ENCODE measurements at places on chromosomes 7 and 10. TPM values are rescaled to one million over a fixed set of nuclear protein-coding genes. Genes with fewer than 3 reads are reported as not detected.

DNA sequence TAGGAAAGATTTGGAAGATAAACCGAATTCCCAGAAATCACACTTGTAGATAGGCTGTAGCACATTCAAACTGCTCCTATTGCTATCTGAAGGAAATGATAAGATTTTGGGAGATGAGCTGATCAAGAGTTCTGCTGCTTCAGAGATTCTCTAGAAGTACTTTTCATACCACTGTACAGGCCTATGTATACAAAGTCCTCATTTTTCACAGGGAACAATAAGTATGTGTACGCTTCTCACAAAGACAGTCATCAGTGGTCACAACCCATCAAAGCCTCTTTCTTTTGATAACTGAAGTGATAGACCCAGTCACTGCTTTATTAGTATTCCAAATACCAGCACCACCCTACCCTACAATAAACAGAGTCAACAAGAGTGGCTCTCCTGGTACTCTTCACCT is 15.6 kb upstream of the SEPTIN7 start:
- no peak for DNase-seq

- DNase-seq = no peak
These were observed 10.8 kb downstream of the SLIT1 start for GRCh38 chr10:97174941-97175340.

DNA sequence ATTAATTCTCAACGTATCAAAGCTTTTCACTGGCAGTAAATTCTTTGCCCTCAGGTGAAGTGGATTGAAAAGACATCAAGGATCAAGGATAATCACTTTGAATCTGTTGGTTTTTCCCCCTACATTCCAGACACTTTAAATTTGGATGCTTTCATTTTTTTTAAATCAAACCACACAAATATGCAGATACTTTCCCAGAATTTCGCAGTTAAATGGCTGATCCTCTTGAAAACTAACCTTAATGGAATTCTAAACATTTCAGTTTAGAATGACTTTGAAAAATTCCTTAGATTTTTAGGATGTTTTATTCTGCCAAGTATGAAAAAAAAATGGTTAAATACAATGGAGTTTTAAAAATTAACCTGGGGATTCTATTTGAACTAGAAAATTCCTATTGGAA is 325.9 kb downstream of the GFRA1 start:
- no peak for DNase-seq

GRCh38 chr10:59945590-59945989 is 39.2 kb upstream of the CCDC6 start:
- DNase-seq = no peak

DNA sequence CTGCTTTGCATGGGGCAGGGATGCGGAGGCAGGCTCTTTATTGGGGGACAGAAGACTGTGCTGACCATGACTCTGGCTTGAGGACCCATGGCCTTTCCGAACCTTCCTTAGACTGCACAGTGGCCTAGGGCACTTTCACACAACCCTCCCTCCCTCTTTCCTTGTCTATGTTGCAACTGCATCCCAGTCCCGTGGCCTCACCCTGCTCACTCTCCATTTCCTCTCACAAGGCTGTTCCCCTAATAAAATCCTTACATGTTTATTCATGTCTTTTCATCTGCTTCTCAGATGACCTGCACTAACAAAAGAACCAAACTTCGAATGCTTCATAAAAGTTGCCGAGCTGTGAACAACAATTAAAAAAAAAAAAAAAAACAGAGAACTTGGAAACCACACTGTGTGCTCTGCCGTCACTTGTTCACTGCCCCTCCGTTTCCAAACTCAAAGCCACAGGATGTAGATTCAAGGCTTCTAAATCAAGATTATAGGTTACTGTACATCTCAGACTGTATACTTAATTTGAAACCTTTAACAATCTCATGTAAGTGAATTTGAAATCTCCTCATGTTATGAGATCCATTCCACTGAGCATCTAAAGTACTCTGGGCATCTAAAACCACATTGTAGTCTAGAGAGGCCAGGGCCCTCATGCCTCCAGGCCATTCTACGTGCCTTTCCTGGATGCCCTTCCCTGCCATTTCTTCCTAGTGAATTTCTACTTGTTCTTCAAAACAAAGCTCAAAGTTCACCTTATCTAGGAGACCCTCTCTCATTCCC is 265.9 kb downstream of the SNX13 start:
- no peak for DNase-seq

DNA sequence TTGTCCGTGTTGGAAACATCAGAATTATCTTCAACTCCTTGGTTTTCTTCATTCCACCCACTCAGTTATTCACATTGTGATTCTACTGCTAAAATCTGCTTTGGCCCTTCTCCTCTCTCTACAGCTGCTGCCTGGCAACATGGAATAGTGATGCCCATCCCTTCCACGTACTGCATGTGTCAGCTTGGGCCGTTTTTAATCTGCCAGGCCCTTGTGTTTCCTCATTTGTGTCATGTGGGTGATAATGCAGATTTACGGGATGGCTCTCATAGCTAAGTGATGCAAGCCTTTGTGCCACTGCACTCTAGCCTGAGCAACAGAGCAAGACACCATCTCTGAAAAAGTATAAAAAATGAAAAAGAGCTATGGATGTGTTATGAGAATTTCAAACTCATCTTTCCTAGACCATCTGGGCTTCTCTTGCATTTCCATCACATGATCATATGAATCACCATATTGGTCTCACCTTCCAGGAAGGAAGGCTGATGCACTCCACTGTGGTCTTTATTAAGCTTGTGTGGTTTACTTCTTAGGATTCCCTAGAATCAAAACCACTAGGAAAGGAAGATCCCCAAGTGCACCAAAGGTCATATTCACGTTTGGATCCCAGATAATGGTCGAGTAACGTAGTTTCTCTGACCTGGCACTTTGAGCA is 20.6 kb upstream of the CELF2 start:
- DNase-seq = no peak

DNA sequence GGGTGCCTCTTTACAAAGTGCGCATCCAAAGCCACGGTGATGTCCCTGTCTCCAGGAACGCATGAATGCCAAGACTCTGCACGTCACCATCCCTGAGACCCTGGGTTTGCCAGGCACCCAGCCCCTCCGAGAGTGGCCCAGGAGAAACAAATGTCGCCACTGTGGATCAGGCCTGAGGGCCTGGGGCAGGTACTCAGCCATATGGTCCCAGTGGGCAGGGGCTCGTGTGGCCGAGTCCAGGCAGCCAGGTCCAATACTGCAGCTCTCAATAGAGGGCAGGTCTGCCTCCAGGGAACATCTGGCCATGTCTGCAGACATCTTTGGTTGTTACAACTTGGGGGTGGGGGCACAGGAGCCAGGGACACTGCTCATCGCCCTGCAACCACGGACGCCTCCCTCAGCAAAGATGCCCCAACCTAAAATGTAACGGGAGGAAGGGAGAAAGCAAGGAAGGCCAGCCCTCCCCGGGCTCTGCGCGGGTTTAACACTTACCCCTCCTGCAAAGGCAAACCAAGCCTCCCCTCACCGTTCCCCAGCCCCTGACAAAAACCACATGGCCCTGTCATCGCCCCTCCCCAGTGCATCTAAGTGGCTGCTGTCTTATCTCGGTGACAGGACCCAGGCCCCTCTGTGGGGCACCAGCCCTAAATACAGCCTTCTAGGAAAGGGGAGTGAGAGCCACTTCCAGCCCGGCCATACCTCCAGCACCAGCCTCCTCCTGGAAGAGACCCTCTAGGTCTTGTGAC is 10.3 kb upstream of the PAPOLB start:
- DNase-seq = no peak

DNA sequence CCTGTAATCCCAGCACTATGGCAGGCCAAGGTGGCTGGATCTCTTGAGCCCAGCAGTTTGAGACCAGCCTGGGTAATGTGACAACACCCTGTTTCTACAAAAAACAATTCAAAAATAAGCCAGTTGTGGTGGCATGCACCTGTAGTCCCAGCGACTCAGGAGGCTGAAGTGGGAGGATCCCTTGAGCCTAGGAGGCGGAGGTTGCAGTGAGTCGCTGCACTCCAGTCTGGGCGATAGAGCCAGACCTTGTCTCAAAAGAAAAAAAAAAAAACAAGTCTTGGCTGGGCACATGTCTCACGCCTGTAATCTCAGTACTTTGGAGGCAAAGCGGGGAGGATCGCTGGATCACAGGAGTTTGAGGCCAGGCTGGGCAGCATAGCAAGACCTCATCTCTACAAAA is 74.6 kb upstream of the PDSS1 start:
- DNase-seq = no peak

DNA sequence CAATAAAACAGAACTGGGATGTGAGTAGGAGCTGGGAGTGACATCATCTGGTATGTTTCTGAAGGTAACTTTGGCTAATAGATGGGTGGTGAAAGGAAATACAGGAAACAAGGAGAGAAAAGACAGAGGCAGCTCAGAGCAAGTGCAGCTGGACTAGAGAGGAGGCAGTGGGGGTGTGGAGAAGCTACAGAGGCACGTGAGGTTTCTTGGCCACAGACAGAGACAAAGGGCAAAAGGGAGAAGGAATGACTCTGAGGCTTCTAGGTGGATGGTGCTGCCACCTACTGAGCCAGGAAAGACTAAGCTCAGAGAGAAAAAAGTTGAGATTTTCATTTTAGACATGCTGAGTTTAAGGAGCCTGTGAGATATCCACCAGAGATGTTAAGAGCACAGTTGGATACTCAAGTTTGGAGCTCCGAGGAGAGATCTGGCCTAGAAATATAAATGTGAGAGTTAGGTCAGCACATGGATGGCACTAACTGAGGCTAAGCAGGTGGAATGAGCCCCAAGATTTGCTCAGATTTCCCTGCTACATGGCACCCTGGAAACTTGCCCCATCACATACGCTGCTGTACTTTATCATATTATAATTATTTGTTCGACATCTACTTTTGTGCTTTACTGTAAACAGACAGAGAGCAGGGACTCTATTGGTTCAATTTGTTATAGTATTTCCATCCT is 293.0 kb upstream of the IMMP2L start:
- peak; percentile 38 for DNase-seq

DNA sequence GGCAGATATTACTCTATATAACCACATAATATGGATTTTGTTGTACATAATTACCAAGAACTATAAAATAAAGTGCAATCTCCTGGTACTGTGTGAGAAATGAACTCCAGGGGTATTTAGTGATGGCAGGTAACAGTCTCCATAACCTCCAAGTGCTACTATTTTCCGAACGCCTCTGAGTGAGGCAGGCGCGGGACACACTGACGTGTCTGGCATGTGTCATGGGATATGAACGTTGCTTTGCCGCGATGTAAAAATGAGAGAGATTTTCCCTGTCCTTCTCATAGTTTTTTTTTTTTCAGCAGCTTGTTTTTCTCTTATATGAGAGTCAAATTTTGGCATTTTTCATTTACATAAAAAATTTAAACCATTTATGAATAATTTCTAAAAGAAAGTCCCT is 3.6 kb downstream of the ADARB2 start:
- DNase-seq = no peak

GRCh38 chr7:70678621-70679251 is 453.2 kb upstream of the GALNT17 start:
- DNase-seq = no peak

DNA sequence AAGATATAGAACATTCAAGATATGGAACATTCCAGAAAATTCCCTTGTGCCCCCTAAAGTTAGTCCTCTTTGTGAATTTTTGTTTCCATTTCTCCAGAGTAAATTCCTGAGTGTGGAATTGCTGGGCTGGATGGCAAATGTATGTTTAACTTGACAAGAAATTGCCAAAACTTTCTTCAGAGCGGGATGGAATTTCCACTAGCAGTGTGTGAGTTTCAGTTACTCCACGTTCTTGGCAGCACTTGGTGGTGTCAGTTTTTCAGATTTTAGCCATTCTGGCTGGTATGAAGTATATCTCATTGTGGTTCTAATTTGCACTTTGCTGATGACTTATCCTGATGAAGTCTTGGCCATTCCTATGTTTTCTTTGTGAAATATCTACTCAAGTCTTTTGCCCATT is 71.2 kb downstream of the MGMT start:
- DNase-seq = no peak

DNA sequence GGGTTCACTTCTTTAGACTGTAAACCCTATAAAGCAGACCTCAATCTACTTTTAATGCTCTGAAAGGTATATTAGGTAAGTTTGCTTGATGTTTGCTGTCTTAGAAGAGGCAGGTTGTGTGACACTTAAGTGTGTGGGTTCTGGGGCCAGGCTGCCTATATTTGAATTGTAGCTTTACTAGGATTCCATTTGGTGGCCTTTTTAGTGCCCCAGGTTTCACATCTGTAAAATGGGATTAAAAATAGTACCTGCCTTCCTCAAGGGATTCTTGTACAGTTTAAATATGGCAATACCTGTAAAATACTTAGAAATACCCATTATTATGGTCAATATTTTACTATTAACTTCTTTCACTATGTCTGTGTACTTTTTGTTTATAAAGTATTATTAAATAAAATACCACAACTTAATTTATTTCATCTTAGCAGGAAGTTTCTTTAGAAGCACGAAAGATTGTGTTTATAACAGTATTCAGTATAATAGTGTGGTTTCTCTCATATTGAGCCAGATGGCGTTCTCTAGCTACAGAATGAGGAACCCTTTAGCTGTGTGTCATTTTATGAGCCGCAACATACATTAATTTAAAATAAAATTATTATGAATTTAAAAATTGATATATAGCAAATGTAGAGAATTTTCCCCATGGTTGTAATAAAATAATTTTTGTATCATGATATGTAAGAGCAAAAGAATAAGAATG is 94.2 kb downstream of the CDK14 start:
- peak; percentile 37 for DNase-seq

DNA sequence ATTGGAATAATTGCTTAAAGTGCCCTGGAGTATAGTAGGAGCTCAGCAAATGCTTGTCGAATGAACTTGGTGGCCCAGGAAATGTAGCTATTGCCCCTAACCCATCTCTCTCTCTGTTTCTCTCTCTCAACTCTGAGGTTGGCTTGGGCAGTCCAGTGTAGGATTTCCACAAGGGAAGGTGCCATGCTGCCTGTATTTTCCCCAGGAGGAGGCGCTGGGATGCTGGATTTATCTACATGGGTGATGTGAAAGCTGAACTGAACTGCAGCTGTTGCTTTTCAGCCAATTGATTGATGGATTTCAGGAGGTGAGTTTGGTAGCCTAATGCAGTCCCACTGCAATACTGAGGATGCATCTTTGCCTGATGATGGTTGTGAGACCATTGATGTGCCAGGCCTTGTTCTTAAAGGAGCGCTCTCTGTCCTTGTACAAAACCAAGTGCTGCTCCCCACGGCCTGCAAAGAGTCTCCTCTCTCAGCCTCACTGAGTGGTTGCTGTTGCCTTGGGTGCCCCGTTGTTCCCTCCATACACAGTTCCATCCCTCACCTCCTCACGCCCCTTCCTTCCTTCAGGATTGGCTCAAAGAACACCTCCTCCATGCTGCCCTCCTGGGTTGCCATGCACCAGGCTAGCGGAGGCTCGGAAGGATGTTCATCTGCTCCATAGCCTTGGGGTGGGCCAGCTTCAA is 200.6 kb downstream of the GLRX3 start:
- DNase-seq = no peak

DNA sequence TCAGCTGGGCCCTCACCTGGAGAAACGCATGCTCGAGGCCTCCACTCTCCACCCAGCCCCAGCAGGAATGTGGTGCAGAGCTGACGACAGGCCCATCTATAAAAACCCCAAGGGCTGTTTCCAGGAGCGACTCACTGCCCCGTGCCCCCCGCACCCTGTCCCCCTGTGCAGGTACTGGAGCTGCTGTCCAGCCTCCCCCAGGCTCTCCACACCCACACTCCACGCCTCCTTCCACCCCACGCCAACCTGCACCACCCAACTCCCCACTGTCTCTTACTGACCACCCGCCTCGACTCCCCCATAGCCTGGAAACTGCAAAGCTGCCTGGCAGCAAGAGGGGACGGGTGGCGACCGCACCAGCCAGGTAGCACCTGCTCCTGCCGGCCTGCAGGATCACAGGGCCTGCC is 43.3 kb downstream of the DIP2C start:
- no peak for DNase-seq

MLXIPL gene
- polyA plus RNA-seq = 4.0 TPM

UTF1 gene
- not detected for polyA plus RNA-seq
